Suppressor macrophage (primary cell): ENCODE measurements at places on chromosomes 12 and 14.
A peak's percentile ranks its signal among the peaks of the same experiment; 100 is the strongest.

DNA sequence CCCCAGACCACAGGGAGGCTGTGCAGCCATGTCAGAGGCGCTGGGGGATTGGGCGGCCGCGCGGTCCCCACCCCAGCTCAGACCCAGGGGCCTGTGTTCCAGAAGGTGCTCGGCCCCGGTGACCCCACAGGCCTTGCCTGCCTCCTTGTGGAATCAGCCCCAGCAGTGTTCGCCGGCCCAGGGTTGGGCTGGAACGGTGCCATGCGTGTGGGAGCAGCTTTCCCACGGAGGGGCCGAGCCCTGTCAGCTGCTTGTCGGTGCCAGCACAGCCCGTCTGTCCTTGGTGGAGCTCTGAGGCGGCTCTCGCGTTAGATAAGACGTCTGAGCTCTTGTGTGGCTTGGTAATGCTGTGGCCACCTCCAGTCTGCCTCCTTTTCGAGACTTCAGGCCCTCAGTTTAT, 8.5 kb downstream of the ZFYVE21 start:
- no peak for DNase-seq

- DNase-seq: no peak
These were observed 8.8 kb downstream of the GALNT16 start for GRCh38 chr14:69268763-69269162.

DNA sequence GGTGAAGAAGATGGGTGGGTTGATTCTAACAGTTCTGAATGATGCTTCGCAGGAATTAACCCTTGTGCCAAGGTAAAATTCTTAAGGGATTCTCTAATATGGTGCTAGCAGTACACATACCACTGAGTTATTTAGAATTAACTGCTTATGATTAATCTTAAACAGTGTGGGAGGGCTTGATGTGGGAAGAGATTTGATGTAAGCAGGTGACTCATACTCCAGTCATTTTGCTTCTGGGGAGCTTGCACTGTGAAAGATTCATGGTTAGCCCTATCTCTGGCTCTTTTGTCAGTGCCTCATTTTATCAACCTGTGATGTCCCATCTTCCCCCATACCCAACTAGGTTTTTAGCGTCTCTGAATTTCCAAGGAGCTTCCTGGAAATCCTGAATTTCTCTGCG, 83.8 kb downstream of the NRXN3 start:
- DNase-seq: no peak

GRCh38 chr12:131151558-131152345, 198.0 kb downstream of the ADGRD1 start:
- DNase-seq: no peak

GRCh38 chr14:41295734-41296133, 310.9 kb upstream of the LRFN5 start:
- no peak for DNase-seq

GRCh38 chr12:11758510-11759493, 109.3 kb downstream of the ETV6 start:
- DNase-seq: peak; percentile 81

- DNase-seq: peak; percentile 13
These were observed 168.1 kb upstream of the NOVA1 start for GRCh38 chr14:26765768-26766520.
